ENCODE measurements at places on chromosomes 16 and 17.

- DNase-seq: no peak
Measured at GRCh38 chr17:59299400-59300092, 31.9 kb upstream of the YPEL2 start.

GRCh38 chr17:17826342-17826713, 10.5 kb downstream of the SREBF1 start:
- peak; percentile 48 for DNase-seq

DNA sequence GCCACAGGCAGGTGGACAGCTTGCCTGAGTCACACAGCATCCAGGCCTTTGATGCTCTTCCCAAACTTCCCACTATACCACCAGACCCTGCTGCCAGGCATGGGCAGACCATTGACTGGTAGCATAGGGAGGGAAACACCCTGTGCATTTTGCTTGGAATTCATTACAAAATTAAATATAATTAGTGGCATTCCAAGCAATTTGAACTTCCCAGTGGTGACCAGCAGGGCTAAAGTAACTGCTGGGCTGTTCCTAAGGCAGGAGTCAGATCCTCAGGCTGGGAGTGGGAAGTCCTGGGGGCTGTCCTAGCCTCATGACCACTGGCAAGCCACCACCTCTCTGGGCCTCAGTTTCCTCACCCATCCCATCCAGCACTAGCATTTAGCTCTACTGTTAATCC, 3.8 kb downstream of the PRR15L start:
- no peak for DNase-seq

- peak; percentile 84 for DNase-seq
Measured at GRCh38 chr16:85420501-85421337, 192.4 kb upstream of the GSE1 start.

GRCh38 chr17:82330322-82331239, 3.0 kb downstream of the SECTM1 start:
- peak; percentile 46 for DNase-seq

GRCh38 chr17:31236137-31236536, 60.9 kb downstream of the OMG start:
- no peak for DNase-seq

GRCh38 chr17:7476951-7477350, 2.5 kb downstream of the ZBTB4 start:
- DNase-seq: no peak

DNA sequence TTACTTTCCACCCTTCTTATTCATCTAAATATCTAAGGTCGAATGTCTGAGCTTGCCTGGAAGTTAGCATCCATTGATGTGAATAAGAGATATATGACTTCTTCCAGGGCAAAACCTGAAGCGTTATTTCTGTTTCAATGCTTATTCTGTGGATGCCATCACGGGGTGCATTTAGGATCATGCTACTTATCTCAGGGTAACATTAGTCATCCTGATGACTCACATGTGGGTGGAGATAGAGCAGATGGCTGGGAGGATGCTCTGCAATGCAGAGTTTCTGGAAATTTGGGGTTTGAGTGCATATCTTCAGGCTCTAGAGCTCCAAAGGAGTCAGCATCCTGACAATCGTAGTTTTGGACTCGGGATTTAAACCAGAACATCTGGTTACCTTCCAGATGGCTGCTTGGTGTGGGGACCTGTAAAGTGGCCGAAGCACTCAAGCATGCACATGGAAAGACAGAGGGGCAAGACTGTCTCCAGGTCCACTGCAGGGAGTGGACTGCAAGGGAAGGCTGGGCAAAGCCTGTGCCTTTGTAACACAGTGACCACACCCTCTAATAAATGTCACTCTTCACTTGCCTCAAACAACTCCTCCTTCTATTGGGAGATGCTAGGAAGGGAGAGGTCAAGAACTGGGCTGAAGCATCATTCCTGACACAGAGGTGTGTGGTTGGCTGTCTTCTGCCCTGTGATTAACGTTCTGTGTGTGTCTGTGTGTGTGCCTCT, 175.2 kb upstream of the SALL1 start:
- DNase-seq: no peak

DNA sequence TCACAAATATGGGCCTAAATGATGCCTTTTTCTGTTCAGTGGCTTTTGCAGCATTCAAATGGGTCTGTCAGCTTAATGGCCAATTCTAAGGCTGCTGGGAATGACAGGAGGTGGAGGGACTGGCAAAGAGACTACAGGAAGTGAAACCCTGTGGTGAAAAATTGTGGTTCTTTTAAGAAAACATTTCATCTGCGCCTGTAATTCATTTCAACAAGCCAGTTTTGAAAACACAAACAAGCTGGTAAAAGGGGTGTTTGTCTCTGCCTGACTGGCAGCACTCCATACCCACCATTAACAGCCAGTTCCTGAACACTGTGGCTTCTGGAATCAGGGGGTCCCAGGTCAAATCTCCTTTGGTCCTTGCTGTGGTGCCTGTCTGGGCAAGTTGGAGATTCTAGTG, 3.6 kb upstream of the KDM8 start:
- peak; percentile 87 for DNase-seq
